ENCODE measurements at places on chromosomes 5 and 9. TPM values are rescaled to one million over a fixed set of nuclear protein-coding genes. Genes with fewer than 3 reads are reported as not detected.

TYRP1 gene
- 1.1 TPM for total RNA-seq

ZBED3 gene
- total RNA-seq = 7.8 TPM

PAIP1 gene
- total RNA-seq = 104 TPM

SLC34A1 gene
- not detected for total RNA-seq

NR2F1 gene
- total RNA-seq = 41.5 TPM

PCDHA2 gene
- total RNA-seq = not detected

ZNF618 gene
- total RNA-seq = 41.2 TPM

DRD1 gene
- not detected for total RNA-seq

HK3 gene
- total RNA-seq = under 0.01 TPM

SHOC1 gene
- not detected for total RNA-seq

ADAMTS12 gene
- 0.19 TPM for total RNA-seq

SDHA gene
- total RNA-seq = 149 TPM

BTNL3 gene
- total RNA-seq = not detected

DUSP1 gene
- 128 TPM for total RNA-seq

TMEM215 gene
- under 0.01 TPM for total RNA-seq

MINAR2 gene
- not detected for total RNA-seq

Measured in vein endothelial cell (primary cell).